ENCODE measurements at places on chromosomes 3 and 15. TPM values are rescaled to one million over a fixed set of nuclear protein-coding genes. Genes with fewer than 3 reads are reported as not detected.

DNA sequence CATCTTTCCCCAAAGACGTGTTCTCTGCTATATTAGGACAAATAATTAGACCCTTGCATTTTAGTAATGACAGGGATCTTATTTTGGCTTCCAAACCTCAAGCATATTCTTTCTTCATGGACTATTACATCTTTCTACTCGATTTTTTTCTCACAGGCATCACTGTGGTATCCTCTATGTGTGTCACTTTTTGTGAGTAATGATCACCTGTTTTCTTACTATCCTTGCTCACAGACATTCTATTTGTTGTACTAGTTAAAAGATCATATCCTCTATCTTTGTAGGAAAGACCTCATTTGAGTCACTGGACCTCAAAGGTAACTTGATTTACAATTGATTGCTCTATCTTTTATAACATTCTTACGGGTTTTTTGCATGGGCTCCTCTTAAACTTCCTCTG lies 6.8 kb downstream of the C3orf80 start:
- DNase-seq = no peak

- DNase-seq = no peak
Observed at GRCh38 chr3:72657666-72658065, 190.6 kb downstream of the SHQ1 start.

DNA sequence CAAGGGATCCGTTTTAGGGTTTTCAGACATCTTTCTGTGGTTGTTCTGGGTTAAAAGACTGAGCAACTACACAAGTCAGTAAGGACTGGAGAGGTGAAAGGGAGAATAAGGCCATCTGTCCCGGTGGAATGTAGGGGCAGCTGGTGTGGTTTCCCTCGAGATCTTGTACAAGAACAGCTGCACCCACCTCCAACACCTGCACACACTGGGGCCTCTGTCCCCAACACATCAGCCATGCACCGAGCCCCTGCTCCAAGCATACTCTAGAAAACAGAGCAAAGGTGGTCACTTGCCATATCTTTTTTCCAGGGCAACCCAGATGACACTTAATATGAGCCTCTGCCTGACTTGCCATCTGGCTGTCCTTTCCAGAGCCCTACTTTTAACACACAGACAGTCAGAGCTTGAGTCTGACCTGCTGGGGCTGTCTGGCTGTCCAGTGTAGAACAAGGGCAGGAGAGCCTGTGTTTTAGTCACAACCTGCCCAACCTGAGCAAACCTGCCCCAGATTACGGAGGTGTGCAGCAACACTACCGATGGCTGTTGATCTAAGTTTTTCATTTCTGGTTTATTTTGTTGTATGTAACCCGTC lies 12.2 kb downstream of the MAN2A2 start:
- no peak for DNase-seq

DNA sequence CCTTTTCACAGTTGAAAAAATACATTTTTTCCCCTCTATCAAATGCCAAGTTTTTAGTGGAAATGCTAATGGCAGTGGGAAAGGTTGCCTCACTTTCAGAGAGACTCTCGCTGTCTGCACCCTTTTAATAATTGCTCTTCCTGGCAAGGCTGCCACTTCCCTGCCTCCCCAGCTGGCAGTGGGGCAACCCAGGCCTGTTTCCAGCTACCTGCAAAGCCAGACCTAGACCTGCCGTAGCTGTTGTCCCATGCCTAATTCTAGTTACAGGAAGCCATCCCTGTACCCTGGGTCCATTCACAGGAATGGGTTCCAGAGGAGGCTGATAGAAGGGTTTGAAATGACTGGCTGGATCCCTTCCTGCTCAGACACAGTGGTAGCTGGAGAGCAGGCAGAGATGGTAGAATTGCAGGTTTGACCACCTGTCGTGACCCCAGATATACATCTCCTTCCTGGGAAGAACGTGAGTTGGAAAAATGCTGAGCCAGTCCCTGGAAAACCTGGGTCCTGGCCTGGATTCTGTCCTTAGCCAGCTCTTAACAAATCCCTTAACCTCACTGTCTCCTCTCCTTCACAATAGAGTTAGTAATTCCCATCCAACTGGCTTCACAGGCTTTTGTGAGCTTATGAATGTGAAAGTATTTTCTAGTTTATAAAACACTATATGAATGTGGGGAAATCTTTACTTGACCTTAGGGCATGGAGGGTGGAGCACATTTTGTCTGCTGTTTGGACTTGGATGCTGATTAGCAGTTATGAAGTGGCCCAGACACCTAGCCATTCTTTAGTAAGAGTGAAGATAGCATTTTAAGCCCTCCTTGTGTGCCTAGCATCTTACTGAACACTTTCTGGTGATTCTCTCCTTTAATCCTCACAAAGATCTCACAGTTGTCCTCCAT lies 12.9 kb upstream of the ALPK3 start:
- DNase-seq = no peak

DNA sequence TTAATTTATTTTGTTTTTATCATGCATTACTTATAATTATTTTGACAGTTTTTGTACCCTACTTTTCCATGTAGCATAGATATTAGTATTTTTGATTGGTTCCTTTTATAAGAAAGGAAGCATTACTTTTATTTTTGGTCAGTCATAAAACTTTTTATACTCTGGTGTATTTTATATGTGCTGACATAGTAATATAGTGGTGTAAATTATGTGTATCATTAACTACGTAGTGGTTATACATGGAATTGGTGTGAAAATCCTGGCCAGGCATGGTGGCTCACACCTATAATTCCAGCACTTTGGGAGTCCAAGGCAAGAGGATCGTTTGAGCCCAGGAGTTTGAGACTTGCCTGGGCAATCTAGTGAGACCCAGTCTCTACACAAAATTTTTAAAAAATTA lies 18.8 kb upstream of the NIPA2 start:
- DNase-seq = no peak

DNA sequence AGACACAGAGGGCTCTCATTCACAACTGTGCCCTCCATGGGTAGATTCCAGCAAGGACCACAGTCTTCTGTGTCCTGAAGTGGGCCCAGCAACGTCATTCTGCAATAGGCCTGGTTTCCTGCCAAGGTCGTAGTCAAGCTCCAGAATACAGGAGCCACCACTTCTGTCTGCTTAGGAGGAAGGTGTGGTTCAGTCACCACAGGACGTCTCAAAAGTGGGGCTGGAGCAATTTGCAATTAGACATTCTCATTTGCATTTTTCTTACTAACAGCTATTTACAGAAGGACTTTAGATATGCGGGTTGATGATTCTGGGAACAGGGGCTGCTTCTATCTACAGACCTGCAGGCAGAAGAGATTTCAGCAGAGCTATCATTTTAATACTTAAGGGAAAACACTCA lies 58.7 kb upstream of the MYRIP start:
- no peak for DNase-seq

Gene TMOD2
- 5.5 TPM for total RNA-seq

Measured in kidney epithelial cell (primary cell).